Stimulated activated CD8-positive, alpha-beta memory T cell treated with anti-CD3 and anti-CD28 coated beads, Interleukin-7, amount 100 ng/mL, for 1 hour (primary cell): ENCODE measurements at places on chromosomes 7 and 10.

DNA sequence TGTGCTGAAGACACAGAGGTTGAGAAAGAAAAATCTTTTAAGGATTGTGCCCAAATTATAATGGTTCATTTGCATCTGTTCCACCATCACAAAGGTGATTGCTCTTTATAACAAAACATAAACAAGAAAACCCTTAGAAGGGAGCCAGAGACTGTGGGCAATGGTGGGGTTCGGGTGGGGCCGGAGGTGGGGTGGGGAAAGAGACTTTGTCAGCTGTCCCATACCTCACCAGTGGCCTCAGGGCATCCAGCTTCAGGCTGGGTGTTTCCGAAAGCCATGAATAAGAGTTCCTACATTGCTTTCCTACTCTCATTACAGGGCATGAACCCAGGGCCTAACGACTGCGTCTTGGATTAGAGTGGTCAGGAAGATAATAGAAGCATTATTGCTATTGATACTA, 227.9 kb downstream of the PHTF2 start:
- DNase-seq, result no peak

GRCh38 chr7:120615703-120616102, 242.2 kb downstream of the TSPAN12 start:
- no peak for DNase-seq

- no peak for DNase-seq
Measured at GRCh38 chr7:102935450-102936115, 22.8 kb downstream of the LRRC17 start.

- no peak for DNase-seq
Measured at GRCh38 chr7:13105209-13105608, 417.8 kb downstream of the ARL4A start.

DNA sequence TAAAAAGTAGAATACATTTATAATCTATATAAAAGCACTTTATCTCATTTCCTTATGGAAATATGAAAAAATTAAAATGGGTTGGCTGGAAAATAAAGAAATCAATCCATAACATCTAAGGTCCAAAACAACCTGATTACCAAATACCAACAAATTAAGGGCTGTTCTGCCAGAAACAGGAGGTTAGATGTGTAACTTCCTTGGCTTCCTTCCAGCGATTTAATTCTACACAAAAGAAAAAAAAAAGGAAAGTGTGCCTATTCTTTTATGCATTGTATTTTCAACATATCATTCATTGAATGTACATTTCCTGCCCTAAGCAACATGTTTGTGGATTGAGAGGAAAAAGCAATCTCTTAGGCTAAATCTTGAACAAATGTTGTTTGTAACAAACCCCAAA, 36.2 kb upstream of the USP6NL start:
- no peak for DNase-seq

DNA sequence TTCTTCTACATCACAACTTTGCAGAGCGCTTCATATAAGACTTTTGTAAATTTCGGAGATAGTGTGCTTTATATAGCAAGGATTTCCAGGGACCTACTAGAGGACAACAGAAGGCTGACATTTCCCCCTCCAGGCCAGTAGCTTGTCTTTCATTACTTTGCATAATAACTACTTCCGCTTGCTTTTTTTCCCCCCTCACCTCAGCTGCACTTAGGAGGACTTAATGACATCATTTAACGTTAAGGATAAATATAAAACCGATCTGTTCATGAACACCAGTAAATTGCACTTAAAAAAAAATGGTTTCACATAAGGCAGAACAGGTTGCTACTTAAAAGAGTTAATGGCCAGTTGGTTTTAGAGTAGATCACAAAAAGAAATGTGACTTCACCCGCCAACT, 172.3 kb downstream of the AUTS2 start:
- no peak for DNase-seq

DNA sequence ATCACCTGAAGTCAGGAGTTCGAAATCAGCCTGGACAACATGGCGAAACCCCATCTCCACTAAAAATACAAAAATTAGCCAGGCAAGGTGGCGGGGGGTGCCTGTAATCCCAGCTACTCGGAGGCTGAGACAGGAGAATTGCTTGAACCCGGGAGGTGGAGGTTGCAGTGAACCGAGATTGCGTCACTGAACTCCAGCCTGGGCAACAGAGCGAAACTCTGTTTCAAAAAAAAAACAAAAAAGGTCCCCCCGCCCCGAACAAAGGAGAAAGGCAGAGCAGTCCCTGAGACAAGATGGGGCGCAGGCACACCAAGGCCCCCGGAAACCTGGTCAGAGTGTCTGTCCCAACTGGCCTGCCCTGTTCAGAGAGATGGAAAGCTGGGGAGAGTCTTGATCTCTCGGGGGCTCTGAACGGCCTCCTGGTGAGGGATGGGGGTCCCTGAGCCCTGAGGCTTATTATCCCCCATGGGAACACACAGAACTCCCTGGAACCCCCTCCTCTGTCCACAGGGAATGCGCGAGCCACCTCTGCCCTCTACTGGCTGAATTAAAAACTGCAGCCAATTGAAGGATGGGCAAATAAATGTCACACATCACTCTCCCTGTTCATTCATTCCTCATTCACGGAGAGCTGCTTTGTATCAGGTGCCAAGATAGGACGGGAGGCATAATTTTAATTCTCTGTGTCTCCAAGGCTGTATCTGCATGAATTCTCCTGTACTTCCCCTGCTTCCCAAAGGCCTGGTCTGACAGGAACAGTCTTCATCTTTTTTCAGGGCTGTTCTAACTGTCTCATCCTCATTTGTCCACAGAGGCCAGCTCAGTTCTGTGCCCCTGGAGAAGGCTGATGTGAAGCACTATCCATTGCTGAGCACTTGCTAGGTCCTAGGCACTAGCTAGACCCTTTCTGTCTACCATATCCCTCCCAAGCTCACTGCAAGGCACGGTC, 28.9 kb downstream of the MAT1A start:
- no peak for DNase-seq

DNA sequence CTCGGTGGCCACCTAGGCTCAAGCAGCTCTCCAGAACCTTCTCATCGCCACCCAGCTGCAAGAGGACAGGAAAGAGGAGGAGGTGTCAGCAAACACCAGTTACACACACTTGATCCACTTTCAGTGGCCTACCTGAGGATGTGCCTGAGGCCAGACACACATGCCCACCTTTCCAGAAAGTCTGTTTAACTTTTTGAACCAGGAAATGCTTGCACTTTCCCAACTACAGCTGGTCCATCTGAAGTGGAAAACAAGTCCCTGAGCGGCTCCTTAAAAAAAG, 15.7 kb upstream of the CYREN start:
- no peak for DNase-seq

GRCh38 chr10:34802692-34803091, 12.4 kb downstream of the PARD3 start:
- DNase-seq, result no peak

DNA sequence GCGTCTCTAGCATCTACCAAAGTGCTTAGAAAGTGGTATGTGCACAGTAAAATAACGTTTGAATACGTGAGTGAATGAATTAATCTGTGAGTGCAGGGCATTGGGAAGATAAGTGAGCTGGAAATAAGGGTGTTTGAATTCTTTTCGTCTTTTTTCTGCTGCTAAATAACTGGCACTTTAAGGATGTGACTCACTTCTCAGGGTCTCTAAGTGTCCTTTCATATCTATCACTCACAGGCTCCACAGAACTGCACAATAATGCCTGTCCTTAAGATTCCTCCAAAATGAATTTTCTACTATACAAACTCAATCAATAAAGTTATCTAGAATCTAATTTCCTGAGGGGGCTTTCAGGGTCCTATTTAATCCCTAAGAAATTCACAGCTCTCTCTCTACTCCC, 3.2 kb upstream of the DGKB start:
- no peak for DNase-seq

GRCh38 chr10:30216821-30217220, 132.3 kb downstream of the MTPAP start:
- DNase-seq, result no peak

GRCh38 chr10:71708301-71708703, 11.3 kb downstream of the C10orf105 start:
- peak; percentile 25 for DNase-seq

GRCh38 chr7:18536486-18536885, 40.9 kb downstream of the HDAC9 start:
- DNase-seq, result no peak

DNA sequence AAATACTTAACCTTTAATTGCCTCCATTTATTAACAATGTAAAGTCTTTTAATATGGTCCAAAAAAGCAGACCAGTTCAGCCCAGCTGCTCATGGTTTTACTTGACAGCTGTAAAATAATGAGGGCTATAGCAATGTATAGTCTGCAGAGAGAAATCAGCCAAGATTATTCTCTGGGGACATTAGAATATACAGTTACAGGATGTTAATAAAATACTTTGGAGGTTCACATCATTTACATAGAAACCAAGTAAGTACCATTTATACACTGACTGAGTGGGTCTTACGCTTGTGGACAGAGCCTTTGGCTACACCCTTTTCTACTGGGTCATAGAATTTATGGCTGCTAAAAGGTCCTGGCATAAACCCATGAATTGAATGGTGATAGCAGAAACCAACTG, 340.7 kb upstream of the CELF2 start:
- no peak for DNase-seq

DNA sequence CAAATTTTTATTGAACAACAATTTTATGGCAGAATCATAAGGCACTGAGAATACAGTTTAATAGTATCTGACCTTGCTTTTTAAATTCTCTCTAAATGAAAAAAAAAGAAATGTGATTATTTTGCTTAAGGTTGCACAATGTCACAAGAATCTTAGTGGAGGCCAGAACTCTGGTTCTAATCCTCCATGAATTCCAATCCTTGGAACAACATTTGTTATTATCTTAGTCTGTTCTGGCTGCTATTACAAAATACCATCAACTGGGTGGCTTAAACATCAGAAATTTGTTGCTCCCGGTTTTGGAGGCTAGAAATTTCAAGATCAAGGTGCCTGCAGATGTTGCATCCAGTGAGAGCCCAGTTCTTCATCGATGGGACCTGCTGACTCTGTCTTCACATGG, 158.2 kb upstream of the POM121L12 start:
- DNase-seq, result no peak

GRCh38 chr10:109737009-109737408, 186.3 kb downstream of the XPNPEP1 start:
- no peak for DNase-seq

DNA sequence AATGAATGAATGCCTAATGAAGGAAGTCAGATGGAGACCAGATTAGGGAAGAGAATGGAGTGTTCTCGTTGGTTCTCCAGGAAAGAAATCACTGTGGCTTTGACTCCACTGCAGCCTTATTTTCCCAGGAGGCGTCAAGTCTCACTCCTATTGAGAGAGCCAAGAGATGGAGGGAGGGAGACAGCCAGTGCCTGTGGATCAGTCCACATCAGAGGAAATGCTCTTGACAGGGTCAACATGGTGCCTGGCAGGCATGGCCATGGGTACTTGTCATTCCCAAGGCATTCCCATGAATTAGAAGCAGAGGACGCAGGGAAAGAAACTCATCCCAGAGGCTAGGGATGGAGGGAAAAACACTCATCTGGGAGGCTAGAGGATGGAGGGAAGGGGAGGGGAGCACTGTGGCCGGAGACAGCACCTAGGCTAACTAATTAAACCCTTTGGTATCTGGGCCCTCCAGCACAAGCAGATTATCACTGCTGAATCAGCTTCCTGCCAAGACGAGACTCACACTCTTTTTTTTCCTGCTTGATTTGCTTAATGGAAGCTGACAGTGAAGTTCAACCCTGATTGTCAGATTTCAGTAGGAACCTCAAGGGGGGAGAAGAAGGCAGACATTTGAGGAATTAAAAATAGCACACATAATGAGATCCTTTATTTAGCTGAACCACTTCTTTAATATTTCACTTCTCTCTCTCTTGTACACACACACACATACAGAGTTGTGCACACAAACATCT, 1233.2 kb upstream of the AUTS2 start:
- no peak for DNase-seq
